MCF 10A (cell line): ENCODE measurements at places on chromosomes 6 and 20. TPM values are rescaled to one million over a fixed set of nuclear protein-coding genes. Genes with fewer than 3 reads are reported as not detected.

The GABRR2 gene
- total RNA-seq = not detected in 2 replicates

GRCh38 chr6:125203395-125203794 lies 49.8 kb downstream of the TPD52L1 start:
- H3K4me3 ChIP-seq = no peak overlapping the region
- no peaks in the 10 kb centered on the region for H3K36me3 ChIP-seq
- peaks cover 37% of the 10 kb centered on the region for H3K4me1 ChIP-seq
- peak overlapping the region; percentile 93 for H3K27ac ChIP-seq

GRCh38 chr6:135531954-135532490 lies 34.5 kb upstream of the AHI1 start:
- H3K36me3 ChIP-seq = no peaks in the 10 kb centered on the region
- DNase-seq = no peak
- no peak overlapping the region for H3K4me3 ChIP-seq
- no peak overlapping the region for H3K27ac ChIP-seq

DNA sequence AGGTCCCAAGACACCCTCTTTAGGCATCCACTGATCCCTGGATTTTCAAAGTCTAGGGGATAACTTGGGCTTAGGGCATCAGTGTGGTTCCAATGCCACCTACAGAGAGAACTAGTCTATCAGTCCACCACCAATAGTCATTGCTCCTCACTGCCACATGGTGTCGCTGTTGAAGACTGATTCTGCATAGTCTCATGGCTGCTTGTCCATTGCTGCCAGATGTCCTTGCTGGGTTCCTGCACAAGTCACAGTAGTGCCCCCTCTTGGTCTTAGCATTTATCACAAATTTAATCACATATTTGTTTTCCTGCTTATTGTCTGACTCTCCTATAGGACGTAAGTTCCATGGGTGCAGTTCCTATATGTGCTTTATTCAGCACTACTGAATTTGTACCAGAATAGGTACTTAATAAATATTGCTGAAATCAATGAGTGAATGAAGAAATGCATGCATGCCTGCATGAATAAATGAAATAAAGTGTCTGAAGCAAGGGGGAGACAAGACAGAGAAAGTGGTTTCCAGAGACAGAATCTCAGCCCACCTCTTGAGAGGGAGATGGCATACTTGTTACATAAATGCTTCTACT lies 45.9 kb upstream of the RALY start:
- H3K27ac ChIP-seq = no peak overlapping the region
- peak; percentile 62 for DNase-seq
- peaks cover 11% of the 10 kb centered on the region for H3K27me3 ChIP-seq

DNA sequence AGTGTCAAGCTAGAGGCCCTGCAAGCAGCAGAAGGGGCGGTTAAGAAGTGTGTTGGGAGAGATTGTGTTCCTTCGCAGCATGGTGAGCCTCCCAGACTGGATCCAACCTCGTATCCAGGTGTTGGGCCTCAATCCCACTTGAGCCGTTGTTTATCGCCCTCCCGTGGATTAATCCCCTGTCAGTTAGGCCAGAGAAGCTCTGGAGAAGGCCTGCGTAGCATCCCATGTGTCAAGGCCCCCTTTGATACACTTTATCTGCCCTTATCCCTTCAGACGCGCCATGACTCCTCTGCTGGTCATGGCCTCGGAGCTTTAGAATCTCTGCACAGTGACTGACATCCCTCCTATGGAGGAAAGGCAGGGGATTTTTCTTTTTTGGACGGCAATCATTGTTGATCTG lies 181.0 kb downstream of the ZFP64 start:
- DNase-seq = no peak
- H3K4me1 ChIP-seq = no peaks in the 10 kb centered on the region
- no peak overlapping the region for H3K4me3 ChIP-seq
- no peaks in the 10 kb centered on the region for H3K27me3 ChIP-seq
- H3K36me3 ChIP-seq = peaks cover 10% of the 10 kb centered on the region

- H3K27ac ChIP-seq = peak overlapping the region; percentile 97
- H3K4me3 ChIP-seq = peak overlapping the region; percentile 87
- peaks cover 17% of the 10 kb centered on the region for H3K4me1 ChIP-seq
- no peaks in the 10 kb centered on the region for H3K27me3 ChIP-seq
- DNase-seq = peak; percentile 66
Measured at GRCh38 chr20:23350904-23351838, 580 bp downstream of the NXT1 start.

The LRRN4 gene
- not detected in 2 replicates for total RNA-seq

The ASXL1 gene
- 58.9 and 69.9 TPM in 2 replicates for total RNA-seq

- H3K36me3 ChIP-seq = no peaks in the 10 kb centered on the region
- DNase-seq = no peak
- no peaks in the 10 kb centered on the region for H3K4me1 ChIP-seq
- H3K27me3 ChIP-seq = no peaks in the 10 kb centered on the region
- no peak overlapping the region for H3K4me3 ChIP-seq
Measured at GRCh38 chr6:44956396-44956795, 371.7 kb upstream of the RUNX2 start.

DNA sequence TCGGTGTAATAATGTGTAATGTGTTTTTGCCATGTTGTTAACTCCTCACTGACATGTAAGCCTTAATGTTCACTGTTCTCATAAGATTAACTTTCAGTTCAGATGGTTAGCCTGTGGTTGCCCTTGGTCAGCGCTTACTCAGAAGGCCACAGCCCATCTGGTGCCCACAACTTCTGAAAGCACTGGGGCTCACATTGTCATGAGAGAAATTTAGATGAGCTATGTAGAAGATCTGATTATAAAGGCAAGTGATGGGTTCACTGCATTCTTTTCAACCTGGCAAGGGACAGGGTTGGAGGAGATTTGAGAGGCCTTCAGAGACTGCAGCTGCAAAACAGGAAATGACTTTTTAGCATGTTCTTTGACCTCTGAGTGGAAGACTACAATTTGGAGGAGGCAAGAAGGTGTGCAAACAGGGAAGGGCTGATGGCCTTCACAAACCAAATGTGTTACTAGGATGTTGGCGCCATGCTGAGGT lies 242.3 kb upstream of the SUPT3H start:
- H3K4me1 ChIP-seq = peaks cover 19% of the 10 kb centered on the region
- no peaks in the 10 kb centered on the region for H3K27me3 ChIP-seq
- no peak overlapping the region for H3K4me3 ChIP-seq

DNA sequence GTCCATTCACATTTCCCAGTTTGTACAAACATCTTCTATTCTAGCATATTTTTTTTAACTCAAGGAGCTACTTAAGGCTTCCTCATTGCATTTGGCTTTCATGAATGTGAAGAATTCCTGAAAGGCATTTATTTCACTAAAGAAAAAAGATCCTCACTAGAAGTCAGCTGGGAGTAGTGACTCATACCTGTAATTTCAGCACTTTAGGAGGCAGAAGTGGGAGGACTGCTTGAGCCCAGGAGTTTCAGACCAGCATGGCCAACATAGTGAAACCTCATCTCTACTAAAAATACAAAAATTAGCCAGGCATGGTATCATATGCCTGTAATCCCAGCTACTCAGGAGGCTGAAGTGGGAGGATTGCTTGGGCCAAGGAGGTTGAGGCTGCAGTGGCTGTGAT lies 30.9 kb upstream of the XRN2 start:
- no peaks in the 10 kb centered on the region for H3K27me3 ChIP-seq
- no peaks in the 10 kb centered on the region for H3K36me3 ChIP-seq
- no peak overlapping the region for H3K4me3 ChIP-seq
- no peak overlapping the region for H3K27ac ChIP-seq
- H3K4me1 ChIP-seq = no peaks in the 10 kb centered on the region

The TP53TG5 gene
- total RNA-seq = not detected in 2 replicates

The WFDC5 gene
- not detected in 2 replicates for total RNA-seq

- no peaks in the 10 kb centered on the region for H3K27me3 ChIP-seq
- H3K4me3 ChIP-seq = no peak overlapping the region
- DNase-seq = no peak
- H3K36me3 ChIP-seq = no peaks in the 10 kb centered on the region
- H3K27ac ChIP-seq = no peak overlapping the region
- H3K4me1 ChIP-seq = peaks cover 28% of the 10 kb centered on the region
Measured at GRCh38 chr6:6920987-6921313, 186.8 kb upstream of the RREB1 start.

DNA sequence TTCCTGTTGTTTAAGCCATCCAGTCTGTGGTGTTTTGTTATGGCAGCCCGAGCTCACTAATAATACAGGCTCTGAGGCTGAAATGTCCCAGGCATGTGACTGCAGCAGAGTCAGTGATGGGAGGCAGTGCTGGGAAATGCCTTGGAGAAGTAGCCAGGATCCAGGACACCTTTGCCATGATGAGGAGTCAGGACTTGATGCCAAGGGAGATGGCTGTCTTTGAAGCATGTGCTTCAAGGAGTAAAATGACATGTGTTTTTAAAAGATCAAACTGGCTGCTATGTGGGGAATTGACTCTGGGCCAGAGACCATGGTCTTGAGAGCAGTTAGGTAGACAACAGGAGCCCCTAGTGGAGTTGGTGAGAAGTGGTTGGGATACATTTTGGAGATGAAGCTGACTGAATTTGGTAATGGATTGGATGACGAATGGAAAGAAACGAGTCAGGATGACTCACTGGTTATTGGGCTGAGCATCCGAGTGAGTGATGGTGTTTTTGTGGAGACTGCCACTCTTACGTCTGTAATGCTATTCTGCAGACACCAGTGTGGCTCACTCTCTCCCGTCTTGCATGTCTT lies 322.2 kb downstream of the PLCB1 start:
- peaks cover 9% of the 10 kb centered on the region for H3K4me1 ChIP-seq
- peak; percentile 85 for DNase-seq
- H3K27me3 ChIP-seq = no peaks in the 10 kb centered on the region
- no peaks in the 10 kb centered on the region for H3K36me3 ChIP-seq

DNA sequence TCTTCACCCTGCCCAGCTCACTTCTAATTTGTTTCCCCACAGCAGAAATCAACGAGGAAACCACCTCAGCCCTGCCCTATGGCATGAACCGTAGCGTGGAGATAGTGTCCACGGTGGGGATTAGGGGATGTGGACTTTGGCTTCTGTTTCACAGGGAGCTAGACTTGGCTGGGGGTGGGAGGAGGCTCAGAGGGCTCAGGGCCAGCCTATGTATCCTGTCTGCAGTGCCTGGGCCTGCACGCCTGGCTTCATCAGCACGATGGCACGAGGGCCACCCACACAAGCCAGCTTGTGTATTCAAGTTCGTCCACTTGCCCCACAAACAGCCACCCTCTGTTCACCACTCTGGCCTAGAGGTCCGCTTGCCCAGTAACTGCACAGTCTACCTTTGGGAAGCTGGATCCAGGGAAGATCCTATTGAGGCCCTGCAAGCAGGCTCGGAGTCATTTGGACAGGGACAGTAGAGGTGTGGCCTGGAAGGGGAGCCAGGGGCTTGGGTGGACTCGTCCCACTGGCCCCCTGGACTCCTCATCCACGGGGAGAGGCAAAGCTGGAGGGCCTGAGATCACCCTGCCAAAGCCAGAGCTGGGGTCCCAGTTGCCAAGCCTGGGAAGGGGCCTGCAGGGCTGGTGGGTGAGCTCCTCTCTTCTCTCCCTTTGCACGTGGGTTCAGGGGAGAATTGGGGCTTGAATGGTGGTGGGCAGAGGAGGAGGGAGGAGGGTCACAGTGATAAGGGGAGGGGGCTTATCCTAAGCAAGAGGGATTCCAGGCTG lies 38.0 kb upstream of the FAM83D start:
- no peak overlapping the region for H3K4me3 ChIP-seq
- H3K4me1 ChIP-seq = no peaks in the 10 kb centered on the region
- H3K27ac ChIP-seq = no peak overlapping the region
- no peaks in the 10 kb centered on the region for H3K36me3 ChIP-seq

The CRISP3 gene
- not detected in 2 replicates for total RNA-seq

GRCh38 chr6:13338038-13338437 lies 9.7 kb upstream of the TBC1D7 start:
- H3K27me3 ChIP-seq = no peaks in the 10 kb centered on the region
- no peak overlapping the region for H3K27ac ChIP-seq
- peaks cover 6% of the 10 kb centered on the region for H3K36me3 ChIP-seq
- H3K4me3 ChIP-seq = no peak overlapping the region

- H3K36me3 ChIP-seq = peaks cover 23% of the 10 kb centered on the region
- no peak overlapping the region for H3K27ac ChIP-seq
- no peaks in the 10 kb centered on the region for H3K27me3 ChIP-seq
- H3K4me1 ChIP-seq = peaks cover 11% of the 10 kb centered on the region
- no peak overlapping the region for H3K4me3 ChIP-seq
- DNase-seq = peak; percentile 44
Measured at GRCh38 chr6:100664274-100665040, 199.7 kb upstream of the SIM1 start.

The TPD52L1 gene
- 69.5 and 92.6 TPM in 2 replicates for total RNA-seq

The HLA-DQA2 gene
- total RNA-seq = not detected in 2 replicates

The TOX2 gene
- total RNA-seq = 2.4 and 2.7 TPM in 2 replicates

The MRAP2 gene
- total RNA-seq = 0.15 and 0.33 TPM in 2 replicates

DNA sequence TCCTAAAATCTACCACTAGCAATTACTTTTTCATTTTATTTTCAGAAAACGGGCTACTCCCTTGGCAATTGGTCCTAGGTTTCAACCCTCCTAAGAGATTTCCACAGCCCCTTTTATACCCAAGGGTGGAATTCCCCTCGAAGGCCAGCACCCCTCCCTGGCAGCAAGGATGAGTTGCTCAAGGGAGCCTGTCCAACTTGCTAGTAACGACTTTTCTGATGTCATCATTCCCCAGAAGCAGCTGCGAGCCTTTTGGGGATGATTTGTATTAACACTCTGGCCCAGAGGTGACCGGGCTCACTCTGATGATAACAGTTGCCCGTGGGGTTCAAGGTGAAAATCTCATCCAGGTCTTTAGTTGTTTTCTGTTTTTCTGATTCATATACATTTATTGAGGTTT lies 30.7 kb upstream of the NAA20 start:
- no peak overlapping the region for H3K4me3 ChIP-seq
- H3K27ac ChIP-seq = peak overlapping the region; percentile 84
- no peaks in the 10 kb centered on the region for H3K27me3 ChIP-seq
- H3K4me1 ChIP-seq = peaks cover 35% of the 10 kb centered on the region
- peak; percentile 58 for DNase-seq

The SRC gene
- total RNA-seq = 28.1 and 29.5 TPM in 2 replicates

- H3K36me3 ChIP-seq = no peaks in the 10 kb centered on the region
- H3K27ac ChIP-seq = peak overlapping the region; percentile 86
- H3K4me3 ChIP-seq = no peak overlapping the region
- peak; percentile 67 for DNase-seq
Measured at GRCh38 chr6:162377735-162378134, 349.8 kb downstream of the PRKN start.

The EDN1 gene
- 1.2 and 2.7 TPM in 2 replicates for total RNA-seq

The MSH5 gene
- 36.6 and 43.1 TPM in 2 replicates for total RNA-seq
